ENCODE measurements at places on chromosomes 7 and 10. TPM values are rescaled to one million over a fixed set of nuclear protein-coding genes. Genes with fewer than 3 reads are reported as not detected.

FBXL13 gene
- 0.83 TPM for total RNA-seq

GPC2 gene
- total RNA-seq = 0.96 TPM

PIP gene
- total RNA-seq = 0.71 TPM

HECTD2 gene
- 1.8 TPM for total RNA-seq

SORBS1 gene
- 0.63 TPM for total RNA-seq

MYL10 gene
- total RNA-seq = not detected
